ENCODE measurements at places on chromosomes 11 and 22.

- no peak for DNase-seq
Observed at GRCh38 chr11:35426351-35426750, 7.0 kb upstream of the SLC1A2 start.

DNA sequence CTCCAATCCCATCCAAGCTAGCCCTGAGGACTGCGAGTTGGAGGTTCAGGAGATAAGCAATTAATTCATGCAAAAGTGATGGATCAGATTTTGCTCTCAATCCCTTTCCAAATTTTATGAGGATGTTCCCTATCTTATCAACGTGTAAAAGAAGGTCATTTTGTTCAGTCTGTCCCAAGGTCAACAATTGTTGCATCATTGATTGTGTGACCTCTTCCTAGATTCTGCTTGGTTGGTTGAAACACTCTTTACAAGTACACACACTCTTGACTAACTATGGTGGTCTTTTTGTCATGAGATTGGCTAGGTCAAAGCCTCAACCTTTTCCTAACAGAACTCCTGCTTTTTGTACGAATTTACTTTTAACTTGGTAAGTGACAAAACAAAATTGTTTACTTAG, 41.7 kb downstream of the COMMD9 start:
- no peak for DNase-seq

DNA sequence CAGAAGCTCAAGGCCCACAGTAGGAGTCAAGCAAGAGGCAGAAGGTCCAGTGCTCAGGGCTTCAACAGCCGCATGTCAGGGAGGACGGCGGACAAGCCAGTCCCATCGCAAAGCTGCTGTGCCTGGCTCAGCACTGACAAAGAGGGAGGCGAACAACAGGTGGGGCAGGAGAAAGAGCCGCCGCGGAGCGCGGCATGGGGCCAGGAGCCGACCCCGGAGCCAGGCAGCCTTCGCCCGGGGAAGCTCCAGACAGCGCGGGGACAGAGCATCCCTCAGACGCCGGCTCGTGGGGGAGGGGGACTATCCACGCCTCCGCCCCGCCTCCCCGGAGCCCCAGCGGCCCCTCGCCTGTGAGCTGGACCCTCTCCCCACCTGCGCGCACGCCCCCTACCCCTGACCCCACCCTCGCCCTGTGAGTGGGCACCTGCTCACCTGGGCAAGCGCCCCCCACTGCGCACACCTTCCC, 369 bp downstream of the DHCR7 start:
- DNase-seq: peak; percentile 61

DNA sequence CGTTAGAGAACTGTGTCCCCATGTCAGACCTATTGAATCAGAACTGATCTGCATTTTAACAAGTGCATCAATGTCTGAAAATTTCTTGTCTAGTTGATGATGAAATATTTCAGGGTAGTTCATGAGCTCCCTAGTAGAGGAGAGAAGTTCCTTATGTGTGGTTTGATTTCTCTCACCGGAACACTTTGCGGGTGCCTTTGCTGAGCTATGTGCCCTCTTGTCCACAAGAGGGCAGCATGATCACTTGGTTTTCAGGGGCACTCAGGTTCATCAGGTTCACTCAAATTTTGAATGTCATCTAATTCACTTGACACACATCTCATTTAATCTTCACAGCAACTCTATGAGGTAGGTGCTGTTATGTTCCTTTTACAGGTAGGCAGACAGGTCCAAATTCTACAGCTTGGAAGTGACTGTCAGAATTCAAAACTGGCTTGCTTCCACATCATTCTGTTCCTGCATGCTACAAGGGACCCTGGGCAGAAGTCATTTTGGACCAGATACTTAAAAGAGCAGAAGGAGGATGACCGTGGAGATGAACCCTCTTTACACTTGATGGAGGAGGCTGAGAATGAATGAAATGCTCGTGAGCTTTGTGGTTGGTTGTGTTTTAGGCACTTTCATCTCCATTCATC, 55.6 kb downstream of the P4HA3 start:
- peak; percentile 51 for DNase-seq
